Amygdala (tissue), 56 donors: ENCODE measurements at places on chromosomes 3 and 15.

DNA sequence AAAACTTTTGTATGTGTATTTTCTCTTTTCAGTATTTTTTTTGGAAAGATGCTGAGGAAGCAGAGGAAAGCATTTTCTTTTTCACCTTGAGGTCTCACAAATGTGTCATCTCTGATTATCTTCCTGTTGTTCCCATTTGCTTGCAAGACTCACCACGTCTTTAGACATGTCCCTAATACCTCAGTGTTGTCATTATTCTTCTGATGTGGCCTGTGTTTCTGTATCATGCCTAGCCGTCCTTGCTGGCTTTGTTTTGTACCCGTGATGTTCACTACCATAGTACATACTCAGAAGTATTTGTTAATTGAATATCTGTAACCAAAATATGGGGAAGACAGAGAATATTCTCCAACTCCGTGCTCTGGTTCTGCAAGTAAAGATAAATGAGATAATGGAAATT is 5.0 kb upstream of the P2RY14 start:
- no peak for DNase-seq

DNA sequence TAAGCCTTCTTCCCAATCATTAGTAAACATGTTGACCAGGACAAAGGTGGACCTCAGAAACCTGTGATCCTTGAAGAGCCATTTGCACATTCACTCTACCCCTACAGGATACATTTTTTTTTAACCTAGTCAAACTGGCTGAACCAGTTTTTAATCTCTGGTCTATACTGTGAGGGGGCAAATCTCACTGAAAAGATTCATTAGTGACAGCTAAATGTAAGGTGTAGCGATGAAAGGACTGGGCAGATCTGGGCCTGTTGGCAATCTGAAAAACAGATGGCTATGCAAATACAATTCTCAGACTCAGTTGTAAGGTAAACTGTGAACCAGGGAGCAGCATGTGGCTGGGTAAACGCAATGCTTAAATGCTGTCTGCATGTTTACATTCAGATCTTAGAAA is 75.6 kb upstream of the SNTN start:
- no peak for DNase-seq

- no peak for DNase-seq
Observed at GRCh38 chr3:125118600-125118999, 62.8 kb upstream of the HEG1 start.

DNA sequence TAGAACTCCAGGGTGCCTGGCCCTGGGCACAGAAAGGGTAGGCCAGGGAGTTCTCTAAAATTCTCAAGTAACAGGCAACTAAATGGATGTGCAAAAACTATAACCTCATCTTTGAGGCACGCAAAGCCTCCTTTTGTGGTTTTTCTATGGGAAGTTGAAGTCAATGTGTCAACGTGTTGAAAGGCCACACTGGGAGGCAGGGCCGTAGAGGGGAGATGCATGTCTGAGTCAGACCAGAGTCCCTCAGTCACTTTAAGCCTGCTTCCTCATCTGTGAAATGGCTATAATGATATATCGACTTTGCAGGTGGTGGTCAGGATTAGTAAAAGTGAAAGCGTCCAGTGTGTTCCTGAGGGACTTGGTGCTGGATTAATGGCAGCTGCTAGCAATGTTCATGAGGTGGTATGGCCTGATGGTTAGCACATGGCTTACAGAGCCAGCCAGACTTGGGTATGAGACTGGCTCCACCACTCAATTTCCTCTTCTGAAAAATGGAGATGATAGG is 17.0 kb downstream of the TGM5 start:
- no peak for DNase-seq

DNA sequence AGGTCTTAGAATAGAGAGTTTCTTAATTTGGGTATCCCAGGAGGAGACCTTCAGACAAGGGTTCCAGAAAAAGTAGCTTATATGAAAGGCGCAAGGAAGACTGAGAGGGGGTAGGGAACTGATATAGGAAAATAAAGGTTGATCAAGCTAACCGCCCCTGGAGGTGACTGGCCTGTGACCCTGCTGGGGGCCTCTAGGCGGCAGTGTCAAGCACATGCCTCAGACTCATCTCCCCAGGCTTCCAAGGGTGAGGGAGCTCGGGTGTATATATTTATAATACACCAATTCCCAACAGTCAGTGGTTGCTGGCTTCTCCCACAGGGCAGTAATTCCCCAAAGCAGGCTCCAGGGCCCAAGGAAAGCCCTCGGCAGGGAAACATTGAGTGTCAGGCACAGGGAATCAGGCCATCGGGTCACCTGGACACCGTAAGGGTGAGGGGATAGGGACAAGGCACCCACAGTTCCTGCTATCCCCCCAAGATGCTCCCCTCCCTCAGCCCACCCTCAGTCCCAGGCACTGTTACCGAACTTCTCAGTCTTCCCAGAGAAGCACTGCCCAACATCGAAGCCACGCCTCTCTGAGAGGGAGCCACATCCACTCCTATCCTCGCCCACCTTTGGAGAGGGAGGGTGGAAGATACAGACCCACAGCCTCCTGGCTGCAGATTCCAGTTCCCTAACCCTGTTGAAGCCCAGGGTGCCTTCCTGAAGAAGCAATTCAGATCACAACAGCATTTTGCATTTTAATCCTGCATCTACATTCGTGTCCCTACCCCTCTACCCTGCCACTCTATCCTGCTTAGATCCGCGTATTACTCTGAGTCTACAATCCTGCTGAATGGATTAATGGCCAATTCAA is 19.5 kb upstream of the CAV3 start:
- DNase-seq: no peak

DNA sequence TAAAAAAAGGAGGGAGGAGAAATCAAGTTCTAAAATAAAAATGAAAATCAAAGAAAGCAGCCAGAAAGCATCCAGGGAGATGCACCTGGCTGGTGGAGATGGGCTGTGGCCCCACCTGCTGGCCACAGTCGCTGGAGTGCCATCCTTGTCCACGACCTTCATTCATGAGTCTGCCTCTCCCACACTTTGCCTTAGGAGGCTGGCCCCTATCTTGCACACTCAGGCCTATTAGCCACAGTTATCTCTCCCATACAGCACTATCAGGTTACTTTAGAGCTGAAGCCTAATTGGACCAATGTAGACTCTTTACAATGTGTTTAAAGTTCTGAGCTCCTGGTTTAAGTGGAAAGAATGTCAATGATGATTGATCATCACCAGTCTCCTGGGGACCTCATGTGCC is 392.0 kb upstream of the RORA start:
- no peak for DNase-seq

GRCh38 chr3:126982126-126982470 is 817 bp upstream of the PLXNA1 start:
- DNase-seq: no peak

GRCh38 chr3:189258261-189258660 is 86.5 kb downstream of the TPRG1 start:
- DNase-seq: no peak
